ENCODE measurements at places on chromosomes 3 and 15.

DNA sequence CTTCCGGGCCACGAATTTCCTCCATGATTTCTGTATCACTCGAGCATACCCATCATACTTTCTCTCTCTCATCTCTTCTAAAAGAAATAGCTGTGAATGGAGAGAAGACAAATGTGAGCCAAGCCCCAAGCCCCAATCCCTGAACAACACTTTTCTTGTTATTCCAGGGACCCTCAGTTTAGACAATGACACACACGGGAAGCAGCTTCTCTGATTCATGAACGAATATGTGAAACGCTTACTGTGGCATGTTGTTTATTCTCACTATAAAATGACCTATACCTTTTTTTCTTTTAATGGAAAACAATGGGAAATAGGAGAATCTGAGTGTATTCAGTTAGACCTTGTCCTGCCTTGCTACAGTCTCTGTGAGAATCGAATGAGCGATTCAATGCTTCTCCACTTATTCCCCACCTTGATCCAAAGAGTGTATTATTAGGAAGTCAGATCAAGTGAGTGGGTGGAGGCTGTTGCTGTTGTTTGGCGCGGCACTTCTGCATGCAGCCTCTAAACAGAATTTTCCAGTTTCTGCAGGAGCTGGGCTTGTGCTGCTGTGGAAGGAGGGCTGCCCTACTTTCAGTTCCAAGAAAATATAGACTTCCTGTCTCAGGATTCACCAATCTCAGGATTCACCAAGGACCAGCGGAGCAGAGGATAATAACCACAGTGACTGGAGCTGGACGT lies 32.4 kb upstream of the LDHAL6B start:
- DNase-seq = no peak

DNA sequence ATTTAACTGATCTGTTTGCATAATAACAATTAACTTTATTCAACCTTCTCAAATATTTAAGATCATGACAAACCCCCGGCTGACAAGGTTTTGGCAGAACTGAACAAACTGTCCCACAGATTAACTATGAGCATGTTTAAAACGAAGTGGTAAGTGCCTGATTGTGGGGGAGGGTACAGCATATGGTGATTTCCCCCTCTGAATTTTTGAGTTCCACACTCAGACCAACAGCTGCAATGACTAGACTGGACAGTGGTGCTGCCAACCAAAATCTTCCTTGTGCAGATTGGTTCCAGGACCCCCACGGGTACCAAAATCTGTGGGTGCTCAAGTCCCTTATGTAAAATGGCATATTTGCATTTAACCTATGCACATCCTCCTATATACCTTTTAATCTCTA lies 449.5 kb downstream of the SHQ1 start:
- no peak for DNase-seq

GRCh38 chr3:106228271-106228670 lies 359.5 kb upstream of the CBLB start:
- DNase-seq = no peak

DNA sequence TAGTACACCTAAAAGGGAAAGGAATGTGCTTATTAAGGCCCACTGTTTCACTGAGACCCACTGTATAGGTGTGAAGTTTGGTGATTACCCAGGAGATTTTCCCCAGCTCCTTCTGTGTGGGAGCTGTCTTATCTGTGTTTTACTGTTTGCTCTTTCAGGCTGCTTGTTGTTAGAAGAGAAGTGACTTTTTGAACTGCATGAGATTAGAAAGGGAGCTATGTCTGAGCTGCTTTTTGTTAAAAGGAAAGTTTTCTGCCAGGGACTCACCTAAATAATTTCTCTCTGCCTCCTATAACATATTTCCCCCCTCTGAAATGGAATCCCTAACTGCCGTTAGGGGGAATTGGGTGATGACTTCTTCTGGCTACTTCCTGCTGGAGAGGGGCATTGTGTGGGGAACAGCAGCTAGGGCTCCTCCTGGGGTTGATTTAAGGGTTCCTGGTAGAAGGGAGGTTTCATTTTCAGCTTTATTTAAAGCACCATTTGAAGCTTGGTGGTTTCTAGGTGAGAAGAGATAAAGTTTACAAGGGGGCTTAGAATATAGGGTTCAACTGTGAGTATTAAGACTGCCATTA lies 77.1 kb upstream of the ATP11B start:
- no peak for DNase-seq

GRCh38 chr3:67033079-67033478 lies 35.0 kb downstream of the KBTBD8 start:
- no peak for DNase-seq
